ENCODE measurements at places on chromosomes 7 and 10.

- DNase-seq = no peak
These were observed 278.7 kb downstream of the SDK1 start for GRCh38 chr7:3579638-3580219.

DNA sequence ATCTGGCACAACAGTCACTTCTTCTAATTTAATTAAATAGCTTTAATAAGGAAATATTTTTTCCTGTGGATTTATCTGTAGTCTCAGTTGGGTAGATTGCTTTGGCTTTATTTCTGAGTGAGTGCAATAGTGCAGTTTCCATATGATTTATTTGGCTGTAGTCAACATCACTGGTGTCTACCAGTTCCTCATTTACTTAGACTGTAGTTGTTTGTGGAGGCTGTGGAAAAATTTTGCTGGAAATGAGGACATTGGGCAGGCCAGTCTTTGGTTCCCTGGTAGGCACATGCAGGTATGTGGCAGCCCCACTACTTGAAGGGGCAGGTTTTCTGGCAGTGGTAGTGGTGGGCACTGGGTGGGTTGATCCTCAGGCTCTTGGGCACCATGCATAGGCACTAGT is 15.5 kb downstream of the TAS2R40 start:
- no peak for DNase-seq

DNA sequence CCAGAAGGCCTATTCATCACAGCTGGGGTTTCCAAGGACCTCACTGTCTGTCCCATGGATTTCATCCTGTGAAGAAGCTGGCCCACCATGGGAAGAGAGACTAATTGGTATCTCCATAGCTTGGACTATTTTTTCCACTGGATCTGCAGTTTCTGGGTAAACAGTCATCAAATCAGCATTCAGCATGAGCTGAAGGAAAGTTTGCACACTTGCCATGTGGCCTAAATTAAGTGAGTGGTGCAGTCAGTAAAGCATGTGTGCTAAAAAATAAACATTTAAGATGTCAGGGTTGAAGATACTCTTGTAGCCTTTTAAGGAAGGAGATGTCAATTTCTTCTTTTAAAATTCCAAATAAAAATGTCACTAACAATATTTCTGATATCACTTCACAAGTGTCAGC is 381.1 kb upstream of the ZMIZ1 start:
- DNase-seq = no peak

DNA sequence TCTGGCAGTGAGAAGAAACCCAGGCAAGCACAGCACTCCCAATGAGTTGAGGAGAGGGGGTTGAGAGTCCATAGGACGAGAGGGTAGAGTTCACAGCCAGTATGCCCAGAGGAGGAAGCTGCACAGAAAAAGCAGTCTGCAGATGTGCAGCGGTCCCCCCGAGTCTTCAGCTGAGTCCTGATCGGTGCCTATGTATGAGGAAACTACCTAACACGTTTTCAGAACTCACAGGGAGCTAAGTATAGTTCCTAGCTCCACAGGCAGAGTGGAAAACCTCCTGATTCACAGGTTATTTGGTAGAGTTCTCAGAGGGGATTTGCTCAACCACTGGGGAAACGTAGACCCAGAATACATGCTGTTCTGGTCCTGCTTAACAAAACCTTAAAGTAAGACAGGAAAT is 271.3 kb upstream of the CNTNAP2 start:
- no peak for DNase-seq

DNA sequence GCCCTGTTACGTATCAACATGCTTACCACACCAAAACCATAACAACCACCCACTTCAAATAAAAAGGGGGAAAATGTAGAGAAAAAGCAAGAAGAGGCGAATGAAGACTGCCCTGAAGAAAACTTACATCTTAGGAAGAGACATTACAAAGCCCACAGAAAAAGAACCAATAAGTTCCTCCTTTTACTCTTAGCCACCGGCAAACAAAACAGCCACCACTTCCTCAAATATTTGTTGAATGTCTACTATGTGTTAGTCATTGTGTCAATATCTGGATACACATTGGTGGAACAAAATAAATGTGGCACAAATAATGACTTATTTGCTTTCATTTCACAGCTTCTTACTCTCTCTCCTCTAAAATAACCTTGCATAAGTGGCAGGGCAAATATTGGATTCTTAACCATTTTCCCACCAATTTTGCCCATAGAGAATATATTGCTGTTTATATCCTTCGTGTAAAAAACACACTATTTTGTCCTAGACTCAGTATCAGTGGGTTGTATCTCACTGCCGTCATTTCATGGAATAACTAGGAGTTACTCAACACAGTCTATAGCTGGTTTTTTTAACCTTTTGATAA is 106.8 kb downstream of the ANK3 start:
- DNase-seq = no peak

GRCh38 chr10:129728905-129729795 is 234.9 kb downstream of the EBF3 start:
- DNase-seq = no peak

- no peak for DNase-seq
These were observed 159.3 kb downstream of the LYZL1 start for GRCh38 chr10:29448125-29448524.

DNA sequence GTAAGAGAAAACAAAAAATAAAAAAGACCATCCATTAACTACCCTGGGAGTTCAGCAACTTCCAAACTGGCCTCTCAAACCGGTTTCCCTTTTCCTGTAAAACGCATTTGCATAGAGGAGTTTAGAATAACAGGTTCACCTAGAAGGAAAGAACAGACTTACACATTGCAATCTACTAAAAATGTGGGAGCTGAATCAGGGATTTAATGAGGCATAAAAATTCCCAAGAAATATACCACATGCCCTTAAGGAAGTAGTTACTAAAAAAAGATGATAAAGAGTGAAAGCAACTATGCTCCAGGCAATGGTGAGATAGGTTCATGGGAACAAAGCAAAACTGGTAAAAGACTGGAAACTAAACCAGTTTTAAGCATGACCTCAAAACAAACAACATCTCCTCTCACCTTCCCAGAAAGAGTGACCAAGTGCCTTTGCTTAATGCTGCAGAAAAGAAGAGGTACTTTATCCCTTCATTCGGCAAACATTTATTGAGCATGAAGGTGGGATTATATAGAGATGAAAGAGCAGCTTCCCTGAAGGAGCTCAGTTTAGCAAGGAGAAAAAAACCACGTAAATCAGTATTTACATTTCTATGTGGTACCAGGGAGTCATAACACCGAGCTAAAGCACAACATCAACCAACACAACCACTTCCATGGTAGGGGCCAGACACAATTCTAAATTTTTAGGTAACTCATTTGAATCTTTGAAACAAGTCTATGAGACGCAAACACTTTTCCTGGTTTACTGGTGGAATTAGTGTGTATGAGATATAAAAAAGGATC is 152.8 kb downstream of the SGMS1 start:
- no peak for DNase-seq

GRCh38 chr7:99863847-99864440 is 12.9 kb downstream of the OR2AE1 start:
- DNase-seq = no peak

- peak; percentile 98 for DNase-seq
These were observed 42.8 kb downstream of the FOXL3 start for GRCh38 chr7:332646-333392.

- DNase-seq = no peak
These were observed 10.4 kb downstream of the SYPL1 start for GRCh38 chr7:106101726-106102125.

GRCh38 chr10:132590094-132590751 is 52.6 kb downstream of the INPP5A start:
- DNase-seq = no peak

DNA sequence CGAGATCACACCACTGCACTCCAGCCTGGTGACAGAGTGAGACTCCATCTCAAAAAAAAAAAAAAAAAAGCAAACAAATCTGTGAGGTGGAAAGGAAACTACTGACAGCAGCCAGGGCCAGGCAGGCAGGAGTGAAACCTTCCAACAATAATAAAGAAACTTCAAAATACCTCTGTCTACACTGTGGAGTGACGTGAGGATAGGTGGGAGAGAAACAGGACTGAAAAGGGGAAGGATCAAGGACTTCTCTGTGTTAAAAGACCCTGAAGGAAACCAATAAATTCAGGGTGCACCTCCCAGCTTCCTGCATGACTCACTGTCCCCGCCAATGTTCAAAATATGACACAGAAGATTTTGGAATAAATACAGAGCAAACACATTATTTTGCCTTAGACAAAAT is 82.9 kb downstream of the KIAA1549 start:
- DNase-seq = no peak

DNA sequence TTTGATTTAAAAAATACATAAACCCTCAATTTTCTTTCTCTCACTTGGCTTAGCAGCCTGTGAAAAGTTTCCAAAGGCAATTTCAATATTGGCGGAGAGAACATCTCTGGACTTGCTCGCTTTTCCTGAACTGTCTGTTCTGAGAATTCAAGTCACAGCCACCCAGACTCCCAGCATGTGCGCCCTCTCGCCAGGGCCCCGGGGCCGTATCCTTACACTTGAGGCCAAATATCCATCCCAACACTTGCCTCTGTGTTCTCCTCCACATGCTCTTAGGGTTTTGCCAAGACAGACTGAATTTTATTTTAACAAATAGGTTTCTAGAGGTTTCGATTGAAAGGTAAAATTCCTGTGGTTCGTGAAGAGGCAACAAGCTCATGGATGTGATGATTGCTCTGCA is 111.5 kb upstream of the GPR26 start:
- no peak for DNase-seq

- no peak for DNase-seq
These were observed 10.0 kb downstream of the RGR start for GRCh38 chr10:84254552-84255478.

DNA sequence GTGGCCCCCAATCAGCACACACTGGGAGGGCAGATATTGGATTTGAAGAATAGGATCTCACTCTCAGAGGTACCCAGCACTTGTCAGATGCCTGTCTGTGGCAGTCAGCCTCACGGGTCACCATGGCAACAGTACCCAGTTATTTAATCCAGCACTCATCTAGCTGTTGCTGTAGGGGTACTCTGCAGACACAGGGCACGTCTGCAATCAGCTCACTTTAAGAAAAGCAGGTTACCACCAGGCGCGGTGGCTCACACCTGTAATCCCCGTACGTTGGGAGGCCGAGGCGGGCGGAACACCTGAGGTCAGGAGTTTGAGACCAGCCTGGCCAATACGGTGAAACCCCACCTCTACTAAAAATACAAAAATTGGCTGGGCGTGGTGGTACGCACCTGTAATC is 11.9 kb downstream of the SFXN4 start:
- DNase-seq = no peak

DNA sequence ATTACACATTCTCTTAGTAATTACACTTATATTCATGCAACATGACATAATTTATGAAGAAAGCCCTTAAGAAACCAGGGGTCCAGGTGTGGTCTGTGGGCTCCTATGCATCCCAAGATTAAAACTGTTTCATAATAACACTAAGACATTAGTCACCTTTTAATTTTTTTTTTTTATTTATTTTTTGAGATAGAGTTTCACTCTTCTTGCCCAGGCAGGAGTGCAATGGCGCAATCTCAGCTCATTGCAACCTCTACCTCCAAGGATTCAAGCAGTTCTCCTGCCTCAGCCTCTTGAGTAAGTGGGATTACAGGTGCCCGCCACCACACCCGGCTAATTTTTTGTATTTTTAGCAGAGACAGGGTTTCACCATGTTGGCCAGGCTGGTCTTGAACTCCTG is 12.5 kb downstream of the GDI2 start:
- DNase-seq = no peak

- no peak for DNase-seq
These were observed 60.8 kb downstream of the OGDH start for GRCh38 chr7:44667190-44667589.

GRCh38 chr10:32207544-32207943 is 139.4 kb downstream of the EPC1 start:
- DNase-seq = peak; percentile 45

DNA sequence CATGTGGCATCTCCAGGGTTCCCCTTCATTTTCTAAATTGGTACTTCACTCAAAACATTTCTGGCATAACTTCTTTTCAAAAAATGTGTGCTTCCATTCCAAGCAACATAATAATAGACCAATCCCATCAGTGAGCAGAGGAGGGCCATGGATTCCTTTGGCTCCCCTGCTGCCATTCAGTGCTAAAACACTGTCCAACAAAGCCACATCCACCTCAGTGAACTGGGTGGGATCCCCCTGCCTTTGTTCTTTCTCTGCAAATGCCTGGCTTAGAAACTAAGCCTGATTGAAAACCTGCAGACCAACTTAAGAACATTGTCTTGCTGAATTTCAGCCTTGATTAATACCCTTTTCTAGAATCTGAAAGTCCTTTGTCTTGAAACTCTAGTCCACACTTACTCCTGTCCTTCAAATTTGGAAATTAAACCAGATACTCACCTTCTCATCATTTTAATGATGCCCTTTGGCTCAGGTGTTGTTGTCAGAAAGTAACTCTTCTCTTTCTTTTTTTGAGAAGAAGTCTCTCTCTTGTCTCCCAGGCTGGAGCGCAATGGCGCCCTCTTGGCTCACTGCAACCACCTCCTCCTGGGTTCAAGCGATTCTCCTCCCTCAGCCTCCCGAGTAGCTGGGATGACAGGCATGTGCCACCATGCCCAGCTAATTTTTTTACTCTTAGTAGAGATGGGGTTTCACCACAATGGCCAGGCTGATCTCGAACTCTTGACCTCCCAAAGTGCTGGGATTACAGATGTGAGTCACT is 132.3 kb downstream of the PLXNA4 start:
- no peak for DNase-seq

DNA sequence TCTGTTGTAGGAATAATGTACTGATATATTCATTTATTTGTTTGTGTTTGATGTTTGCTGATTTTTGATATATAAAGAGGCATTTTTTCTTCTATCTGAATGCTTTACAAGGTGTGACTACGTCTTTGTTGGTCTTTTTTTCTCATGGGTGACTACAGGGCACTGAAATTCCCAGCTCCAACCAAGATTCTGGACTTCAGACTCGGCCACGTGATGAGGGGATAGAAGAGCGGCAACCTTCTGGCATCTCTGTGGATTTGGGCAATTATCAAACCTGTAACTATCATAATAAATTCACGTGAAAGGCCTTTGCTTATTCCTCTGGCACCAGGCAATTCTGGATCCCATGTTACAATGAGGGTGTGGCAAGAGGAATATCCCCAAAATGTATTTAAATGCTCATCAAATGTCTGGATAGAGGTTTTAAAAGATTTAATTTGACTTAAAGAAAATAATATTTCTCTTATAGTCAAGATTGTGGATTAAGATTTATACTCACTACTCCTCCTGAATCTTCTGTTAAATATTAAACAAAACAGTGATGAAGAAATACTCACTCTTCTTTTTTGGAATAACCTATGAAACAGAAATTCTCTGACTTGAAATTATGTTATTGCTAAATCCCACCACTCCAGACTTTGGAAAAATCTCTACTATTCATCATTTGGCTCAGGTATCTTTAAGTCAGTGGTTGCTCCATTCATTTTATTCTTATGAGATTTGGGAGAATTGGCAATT is 276.3 kb downstream of the GPR37 start:
- no peak for DNase-seq

GRCh38 chr7:50190776-50191175 is 97.7 kb upstream of the ZPBP start:
- DNase-seq = no peak

- DNase-seq = no peak
These were observed 63.3 kb downstream of the ZMIZ1 start for GRCh38 chr10:79131836-79132631.

- no peak for DNase-seq
These were observed 133.1 kb downstream of the SVIL start for GRCh38 chr10:29501692-29502091.
